RPMI8226 (cell line): ENCODE measurements at places on chromosomes 4 and X.

DNA sequence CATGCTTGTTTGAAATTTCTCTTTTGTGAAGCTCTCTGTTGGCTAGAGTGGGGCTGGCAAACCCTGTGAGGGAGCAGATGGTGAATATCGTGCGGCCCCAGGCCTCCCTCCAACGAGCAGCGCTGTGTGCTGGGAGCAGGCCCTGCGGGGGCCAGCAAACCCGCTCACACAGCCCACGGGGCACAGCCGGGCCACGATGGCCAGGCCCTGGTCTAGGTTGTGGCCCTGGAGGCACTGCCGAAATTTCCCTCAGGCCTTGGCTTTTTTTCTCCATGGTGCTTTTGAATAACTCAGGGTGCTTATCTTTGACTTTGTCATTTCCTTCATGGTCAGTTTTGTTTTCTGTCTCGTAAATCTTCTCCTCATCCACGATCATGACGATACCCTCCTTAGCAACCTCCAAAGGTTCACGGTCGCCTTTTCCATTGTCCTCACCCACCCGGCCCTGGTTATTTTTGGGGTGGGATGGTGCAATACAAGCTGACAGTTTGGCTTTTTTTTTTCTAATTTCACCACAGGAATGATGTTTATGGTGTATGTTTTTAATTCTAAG, 20.7 kb downstream of the PCGF3 start:
- no peak for DNase-seq

- no peak for DNase-seq
These were observed 154.8 kb upstream of the SLIT2 start for GRCh38 chr4:20096911-20097310.

DNA sequence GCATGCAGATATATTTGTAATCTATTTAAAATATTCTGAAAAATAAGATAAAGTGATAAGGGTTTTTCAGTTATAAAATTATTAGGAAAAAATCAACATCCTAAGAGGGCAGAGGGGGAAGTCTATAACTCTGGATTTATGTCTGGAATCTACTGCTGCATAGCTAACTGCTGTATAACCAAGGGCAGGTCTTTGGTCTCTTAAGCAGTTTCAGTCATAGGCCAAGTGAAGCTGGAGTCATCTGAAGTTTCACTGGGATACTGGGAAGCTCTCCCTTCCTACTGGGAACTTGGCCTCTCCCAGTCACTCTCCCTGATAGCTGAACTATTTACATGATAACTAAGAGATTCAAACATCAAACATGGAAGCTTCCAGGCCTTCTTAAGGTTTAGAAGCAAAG, 1409.9 kb upstream of the PCDH7 start:
- no peak for DNase-seq

DNA sequence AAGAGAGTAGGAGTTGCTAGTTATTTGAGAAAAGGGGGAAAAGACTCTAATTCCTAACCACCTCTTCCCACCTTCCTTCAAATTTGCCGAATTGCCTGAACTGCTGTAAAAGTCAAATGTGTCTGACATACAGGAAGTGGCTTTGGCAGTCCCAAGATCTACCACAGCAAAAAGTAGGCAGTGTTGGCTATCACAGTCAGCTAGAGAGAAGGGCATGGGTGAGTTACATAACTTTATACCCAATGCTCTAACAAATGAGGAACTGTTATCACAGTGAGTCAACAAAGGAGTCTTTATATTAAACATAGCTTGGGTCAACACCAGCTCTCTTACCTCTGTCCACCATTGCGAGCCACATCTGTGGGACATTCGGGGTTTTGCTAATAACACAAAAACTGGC, 2.4 kb upstream of the MBNL3 start:
- peak; percentile 75 for DNase-seq

DNA sequence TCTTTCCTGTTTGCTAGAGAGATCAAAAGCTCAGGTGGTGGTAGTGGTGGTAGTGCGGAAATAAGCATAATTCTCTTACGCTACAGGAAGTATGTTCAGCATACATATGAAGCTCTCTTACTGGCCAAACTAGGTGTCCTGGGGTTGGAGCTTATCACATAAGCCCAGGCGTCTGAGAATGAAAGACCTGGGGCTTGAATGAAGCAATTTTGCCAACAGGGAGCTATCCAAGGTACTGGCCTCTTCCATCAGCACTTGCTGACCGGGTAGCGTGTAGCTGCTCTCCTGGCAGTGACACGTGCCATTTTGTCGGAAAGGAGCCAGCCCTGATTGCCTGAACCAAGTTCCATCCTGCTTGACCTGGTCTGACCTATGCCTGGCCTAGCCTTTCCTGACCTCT, 65.9 kb upstream of the HPF1 start:
- peak; percentile 45 for DNase-seq

DNA sequence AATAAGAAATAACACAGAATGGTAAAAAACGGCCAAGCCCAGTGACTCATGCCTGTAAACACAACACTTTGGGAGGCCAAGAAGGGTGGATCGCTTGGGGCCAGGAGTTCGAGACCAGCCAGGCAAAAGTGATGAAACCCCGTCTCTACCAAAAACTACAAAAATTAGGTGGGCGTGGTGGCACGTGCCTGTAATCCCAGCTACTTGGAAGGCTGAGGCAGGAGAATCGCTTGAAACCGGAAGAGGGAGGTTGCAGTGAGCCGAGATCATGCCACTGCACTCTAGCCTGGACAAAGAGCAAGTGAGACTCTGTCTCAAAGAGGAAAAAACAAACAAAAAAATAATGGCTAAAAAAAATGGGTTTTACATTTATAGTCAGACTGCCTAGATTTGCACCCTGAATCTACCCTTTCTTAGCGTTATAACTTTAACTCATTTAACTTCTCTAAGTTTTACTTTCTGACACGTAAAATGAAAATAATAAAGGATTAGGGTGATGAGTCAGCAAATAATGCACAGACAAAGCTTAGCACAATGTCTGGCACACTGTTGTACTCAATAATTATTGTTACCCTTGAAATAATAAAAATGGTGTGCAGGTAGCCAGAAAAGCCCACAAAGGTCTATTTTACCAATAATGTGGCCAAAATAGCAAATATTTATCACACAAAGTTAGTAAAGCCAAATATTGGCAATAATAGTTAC, 55.0 kb downstream of the ATP11C start:
- DNase-seq, result no peak

- DNase-seq, result peak; percentile 8
These were observed 1757.6 kb downstream of the ARAP2 start for GRCh38 chr4:34486461-34487363.

DNA sequence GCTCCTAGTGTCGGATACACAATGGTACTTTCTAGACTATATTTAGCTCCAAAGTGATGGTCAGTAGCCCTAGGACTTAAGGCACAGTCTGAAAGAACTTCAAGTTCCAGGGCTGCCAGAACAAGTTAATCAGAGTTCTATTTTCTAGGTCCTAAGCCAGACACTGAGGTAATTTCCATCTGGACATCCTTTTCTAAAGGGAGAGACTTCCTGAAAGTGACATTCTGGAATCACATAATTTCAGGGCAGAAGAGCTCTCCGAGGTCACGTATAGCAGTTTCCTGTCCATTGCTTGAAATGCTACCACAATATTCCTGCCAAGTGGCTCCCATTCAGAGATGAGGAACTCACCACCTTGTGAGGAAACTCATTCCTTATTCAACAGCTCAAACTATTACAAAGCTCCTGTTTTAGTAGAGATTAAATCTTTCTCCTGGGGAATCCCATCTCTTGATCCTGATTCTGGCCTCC, 117.9 kb downstream of the COL25A1 start:
- no peak for DNase-seq

- DNase-seq, result peak; percentile 15
These were observed 337.7 kb downstream of the BMPR1B start for GRCh38 chr4:95095348-95095974.

DNA sequence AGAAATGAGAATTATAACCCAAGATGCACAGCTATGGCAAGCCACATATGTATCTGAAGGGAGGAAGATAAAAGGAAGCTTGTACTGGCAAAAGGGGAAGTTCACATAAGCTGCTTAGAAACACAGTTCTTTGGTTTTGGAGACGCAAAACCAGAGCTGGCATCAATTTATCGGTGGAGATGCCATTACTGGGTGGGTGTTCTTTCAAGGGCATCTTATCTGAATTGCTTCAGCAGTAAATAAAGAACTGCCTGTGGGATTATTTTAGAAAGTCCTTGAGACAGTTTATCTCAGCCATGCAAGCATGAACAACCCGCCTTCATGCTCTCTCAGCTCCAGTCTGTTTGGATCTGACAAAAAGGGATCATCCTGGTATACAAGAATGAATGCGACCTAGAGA, 60.8 kb downstream of the DDX60 start:
- no peak for DNase-seq

DNA sequence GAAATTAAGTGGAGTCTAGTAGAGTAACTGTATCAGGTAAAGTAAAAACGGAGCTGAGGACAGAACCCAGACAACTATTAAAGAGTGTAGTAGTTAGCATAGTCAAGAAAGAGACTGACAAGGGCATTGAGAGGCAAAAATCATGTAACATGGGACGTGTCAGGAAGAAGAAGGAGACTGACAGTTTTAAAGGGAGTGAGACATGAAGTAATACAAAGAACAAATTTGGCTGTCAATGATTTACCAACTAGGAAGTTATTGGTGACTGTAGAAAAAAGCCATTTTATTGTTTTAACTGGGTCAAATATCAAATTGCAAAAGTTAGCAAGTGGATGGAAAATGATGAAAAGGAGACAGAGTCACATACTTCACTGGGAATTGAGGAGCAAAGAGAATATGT, 422.3 kb downstream of the MAPK10 start:
- no peak for DNase-seq

DNA sequence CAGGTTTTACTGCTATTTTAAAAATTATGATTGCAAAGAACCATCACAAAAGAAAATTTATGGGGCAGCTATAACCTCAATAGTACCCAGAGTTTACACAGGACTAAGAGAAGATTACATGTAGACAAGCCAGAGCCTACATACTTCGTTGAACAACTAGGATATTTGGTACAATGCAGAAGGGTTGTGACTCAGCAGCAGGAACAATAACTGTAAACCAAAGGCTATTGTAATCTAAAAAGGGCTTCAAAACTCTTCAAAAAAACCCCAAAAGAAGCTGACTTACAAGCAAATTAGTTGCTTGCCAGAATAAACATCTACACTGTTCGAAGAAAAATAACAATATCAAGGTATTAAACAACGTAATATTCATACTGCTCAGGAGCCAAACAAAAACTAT, 618.0 kb downstream of the STPG2 start:
- no peak for DNase-seq

- DNase-seq, result no peak
These were observed 3.5 kb downstream of the BEND4 start for GRCh38 chr4:42149004-42149403.

GRCh38 chr4:109645874-109646710, 57.2 kb downstream of the CASP6 start:
- no peak for DNase-seq

GRCh38 chrX:57899064-57899463, 11.2 kb downstream of the ZXDA start:
- no peak for DNase-seq

DNA sequence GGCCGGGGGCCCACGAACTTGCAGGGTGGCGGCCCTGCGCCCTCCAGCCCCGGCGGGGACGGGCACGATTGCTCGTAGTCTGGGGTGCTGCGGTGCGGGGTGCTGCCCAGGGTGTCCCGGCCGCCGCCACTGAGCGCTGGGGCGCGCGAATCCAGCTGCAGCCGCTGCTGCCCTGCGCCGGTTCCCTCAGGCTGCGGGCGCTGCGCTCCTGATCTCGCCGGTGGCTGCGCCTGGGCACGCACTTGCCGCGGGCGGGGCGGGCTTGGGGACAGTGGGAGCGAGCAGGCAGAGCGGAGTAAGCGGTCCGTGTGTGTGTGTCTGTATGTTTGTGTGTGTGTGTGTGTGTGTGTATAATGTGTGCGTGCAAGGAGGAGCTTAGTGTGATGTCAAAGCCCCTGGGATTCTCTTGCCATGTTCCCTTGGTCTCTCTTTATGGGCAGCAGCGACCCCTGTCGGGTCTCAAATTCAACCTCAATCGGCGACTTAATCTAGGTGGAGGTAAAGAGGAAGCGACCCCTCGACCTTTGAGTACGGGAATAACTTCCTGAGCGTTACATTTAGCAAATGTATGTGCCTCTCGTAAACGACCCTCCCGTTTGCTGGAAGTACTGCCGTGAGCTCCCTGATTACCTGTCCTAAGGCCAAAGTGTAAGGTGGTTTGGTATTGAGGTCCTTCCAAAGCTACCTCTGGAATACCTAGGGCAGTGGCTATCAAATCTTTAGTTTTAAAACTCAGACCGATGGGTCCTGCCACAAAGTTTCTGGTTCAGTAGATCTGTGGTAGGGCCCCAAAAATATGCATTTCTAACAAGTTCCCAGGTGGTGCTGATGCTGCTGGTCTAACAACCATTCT, at the start of gene RNF150:
TSS of gene RNF150 (minus strand) at position 324 of the 853 bp plus-strand sequence.
- peak; percentile 40 for DNase-seq

- DNase-seq, result no peak
These were observed 1009.1 kb upstream of the IGFBP7 start for GRCh38 chr4:58119298-58119697.

DNA sequence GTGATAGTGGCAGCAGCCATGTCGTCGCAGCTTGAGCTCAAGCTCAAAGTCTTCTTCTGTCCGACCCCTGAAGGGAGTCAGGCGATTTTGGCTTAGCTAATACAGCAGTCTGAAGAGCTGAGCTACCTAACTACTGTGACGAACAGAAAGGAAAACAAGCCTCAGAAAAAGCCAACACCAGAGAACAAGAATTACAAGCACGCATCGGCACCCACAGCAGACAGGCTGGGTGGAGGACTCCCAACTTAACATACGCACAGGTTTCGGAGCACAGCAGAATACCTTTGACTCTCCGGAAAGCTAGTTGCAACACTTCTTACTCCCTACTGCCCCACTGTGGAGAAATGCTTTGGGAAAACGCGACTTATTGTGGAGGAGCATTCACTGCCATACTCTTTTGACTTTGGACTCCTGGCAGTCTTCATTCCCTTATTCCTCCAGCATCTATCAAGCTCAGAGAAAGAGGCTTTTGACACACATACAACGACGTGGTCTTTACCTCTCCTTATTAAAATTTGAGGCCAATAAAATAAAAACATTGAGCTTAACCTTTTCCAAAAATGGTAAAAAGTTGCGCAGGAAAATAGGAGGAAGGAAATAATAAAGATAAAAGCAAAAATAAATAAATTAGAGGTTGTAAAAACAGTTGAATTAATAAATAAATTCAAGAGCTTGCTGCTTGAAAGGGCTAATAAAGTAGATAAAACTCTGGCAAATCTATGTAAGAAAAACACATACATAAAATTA, 41.3 kb upstream of the GPC3 start:
- DNase-seq, result peak; percentile 16

DNA sequence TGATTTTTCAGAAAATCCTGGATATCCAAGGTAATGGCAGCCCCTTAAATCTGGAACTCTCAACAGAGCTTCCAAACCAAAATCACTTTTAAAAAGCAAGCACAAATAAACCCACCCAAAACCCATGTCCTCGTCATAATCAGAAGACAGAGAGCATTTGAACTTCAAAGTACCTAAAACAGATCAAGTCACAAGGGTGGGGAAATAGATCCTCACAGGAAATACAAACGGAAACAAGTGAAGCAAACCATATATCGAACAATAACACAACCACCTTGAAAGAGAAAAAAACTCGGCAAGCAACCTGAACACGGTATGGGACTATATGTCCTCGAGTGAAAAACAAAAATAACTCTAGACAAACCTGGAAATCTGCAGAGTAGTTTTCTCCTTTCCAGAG, 15.9 kb upstream of the CCNQ start:
- no peak for DNase-seq

- DNase-seq, result no peak
These were observed 256.9 kb downstream of the PARM1 start for GRCh38 chr4:75189711-75190335.

GRCh38 chrX:49242545-49243066, 7.3 kb downstream of the CCDC22 start:
- no peak for DNase-seq

- DNase-seq, result no peak
These were observed 2.7 kb downstream of the HAND2 start for GRCh38 chr4:173527103-173527891.
